ENCODE measurements at places on chromosomes 13 and 19.

GRCh38 chr13:111666164-111666776 lies 345.8 kb downstream of the TEX29 start:
- no peaks in the 10 kb centered on the region for H3K4me1 ChIP-seq
- no peaks in the 10 kb centered on the region for H3K27me3 ChIP-seq
- no peak overlapping the region for H3K4me3 ChIP-seq
- no peaks in the 10 kb centered on the region for H3K36me3 ChIP-seq

DNA sequence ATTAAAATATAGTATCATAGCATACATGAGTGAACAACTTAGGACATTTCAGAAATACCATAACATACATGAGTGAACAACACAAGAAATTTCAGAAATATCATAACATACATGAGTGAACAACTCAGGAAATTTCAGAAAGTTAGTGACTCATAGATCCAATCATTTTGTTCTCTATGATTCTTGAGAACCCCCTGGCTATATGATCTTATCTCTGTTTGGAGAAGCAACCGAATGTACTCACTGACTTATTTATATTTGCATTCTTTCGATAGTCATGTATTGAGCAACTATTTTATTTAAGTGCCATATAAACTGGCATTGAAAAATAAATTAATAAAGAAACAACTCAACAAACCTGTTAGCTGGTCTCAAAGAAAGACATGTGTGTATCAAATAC lies 251.1 kb downstream of the EFNB2 start:
- no peak overlapping the region for H3K27ac ChIP-seq
- H3K27me3 ChIP-seq: no peaks in the 10 kb centered on the region
- no peak for DNase-seq
- H3K36me3 ChIP-seq: no peaks in the 10 kb centered on the region
- H3K4me3 ChIP-seq: no peak overlapping the region

GRCh38 chr13:20779405-20779804 lies 5.6 kb upstream of the EEF1AKMT1 start:
- no peak overlapping the region for H3K27ac ChIP-seq
- no peak overlapping the region for H3K4me3 ChIP-seq
- no peaks in the 10 kb centered on the region for H3K4me1 ChIP-seq
- H3K36me3 ChIP-seq: peaks cover 35% of the 10 kb centered on the region
- no peak for DNase-seq
- no peaks in the 10 kb centered on the region for H3K27me3 ChIP-seq

DNA sequence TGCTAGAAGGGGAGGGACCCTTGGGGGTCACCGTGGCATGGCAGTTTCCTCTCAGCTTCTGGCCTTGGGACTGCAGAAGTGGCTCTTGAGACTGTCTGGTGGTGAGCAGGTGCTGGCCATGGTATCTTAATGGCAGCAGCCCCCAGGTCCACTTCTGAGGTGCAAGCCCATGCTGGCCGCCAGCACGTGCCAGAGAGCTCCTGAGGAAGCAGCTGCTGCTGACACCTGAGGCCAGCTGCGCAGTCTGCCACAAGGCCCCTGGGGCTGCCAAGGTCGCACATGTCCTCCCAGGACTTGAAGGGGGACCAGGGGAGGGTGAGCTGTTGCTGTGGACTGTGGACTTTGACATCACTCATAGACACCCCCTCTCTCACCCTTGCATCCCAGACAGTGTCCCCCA lies 48.0 kb downstream of the NFIX start:
- no peak overlapping the region for H3K4me3 ChIP-seq
- no peaks in the 10 kb centered on the region for H3K36me3 ChIP-seq
- no peaks in the 10 kb centered on the region for H3K27me3 ChIP-seq

GRCh38 chr13:53759016-53759415 lies 730.4 kb downstream of the OLFM4 start:
- H3K27ac ChIP-seq: no peak overlapping the region
- DNase-seq: no peak
- H3K4me3 ChIP-seq: no peak overlapping the region
- H3K27me3 ChIP-seq: no peaks in the 10 kb centered on the region

Measured in heart left ventricle (tissue), 16 donors.